ENCODE measurements at places on chromosomes 7 and 10.

DNA sequence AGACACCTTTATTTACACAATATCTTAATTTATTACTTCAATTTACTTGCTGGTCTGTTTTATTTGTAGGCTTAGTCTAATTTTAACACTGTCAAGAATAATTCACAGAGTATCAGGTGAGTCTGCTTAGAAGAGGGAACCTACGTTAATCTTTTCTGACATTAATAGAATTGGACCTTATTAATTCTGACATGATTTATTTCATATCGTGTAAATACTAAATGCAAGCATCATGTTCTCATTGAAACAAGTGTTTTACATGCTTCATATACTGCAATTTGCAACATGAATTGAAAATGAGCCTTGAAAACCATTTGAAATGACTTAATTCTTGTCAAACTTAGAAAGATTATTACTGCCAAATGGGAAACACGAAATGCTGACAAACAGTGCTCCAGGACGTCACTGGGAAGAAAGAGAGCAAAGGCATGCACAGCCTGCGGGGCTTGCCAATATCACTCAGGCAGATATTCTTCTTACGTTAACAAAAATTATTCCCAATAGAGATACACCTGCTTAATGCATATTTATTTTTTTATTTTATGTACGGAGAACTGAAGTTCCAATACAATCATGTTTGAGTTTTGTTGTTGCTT lies 282.0 kb upstream of the AKR1E2 start:
- DNase-seq, result no peak
- H3K4me1 ChIP-seq, result no peaks in the 10 kb centered on the region
- H3K27me3 ChIP-seq, result no peaks in the 10 kb centered on the region
- no peaks in the 10 kb centered on the region for H3K36me3 ChIP-seq

DNA sequence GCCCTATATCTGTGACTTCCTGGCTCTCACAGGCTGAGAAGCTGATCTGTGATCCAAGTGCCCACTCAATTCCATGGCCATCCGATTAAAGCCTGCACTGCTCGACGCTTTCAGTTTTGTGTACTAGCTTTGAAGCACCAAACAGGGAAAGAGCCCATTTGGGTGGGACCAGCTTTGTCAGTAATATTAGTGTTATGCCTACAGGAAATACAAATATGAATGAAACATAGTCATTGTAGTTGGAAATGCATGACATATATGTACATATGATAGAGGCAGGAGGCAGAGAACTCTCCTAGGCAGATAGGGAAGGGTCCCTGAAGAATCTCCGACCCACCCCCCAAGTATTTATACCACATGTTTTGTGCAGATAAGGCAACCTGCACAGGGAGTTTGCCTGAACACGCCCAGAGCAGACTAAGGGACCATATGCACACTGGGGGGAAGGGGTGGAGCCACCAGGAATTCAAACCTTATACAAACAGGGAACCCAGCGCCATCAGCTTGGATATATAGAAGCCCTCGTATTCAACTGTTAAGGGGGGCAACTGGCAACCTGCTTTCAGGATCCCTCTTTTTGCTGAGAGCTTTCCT lies 653.2 kb downstream of the PARD3 start:
- no peaks in the 10 kb centered on the region for H3K36me3 ChIP-seq
- DNase-seq, result no peak
- no peak overlapping the region for H3K4me3 ChIP-seq
- no peak overlapping the region for H3K27ac ChIP-seq
- H3K27me3 ChIP-seq, result no peaks in the 10 kb centered on the region
- H3K4me1 ChIP-seq, result peaks cover 50% of the 10 kb centered on the region

DNA sequence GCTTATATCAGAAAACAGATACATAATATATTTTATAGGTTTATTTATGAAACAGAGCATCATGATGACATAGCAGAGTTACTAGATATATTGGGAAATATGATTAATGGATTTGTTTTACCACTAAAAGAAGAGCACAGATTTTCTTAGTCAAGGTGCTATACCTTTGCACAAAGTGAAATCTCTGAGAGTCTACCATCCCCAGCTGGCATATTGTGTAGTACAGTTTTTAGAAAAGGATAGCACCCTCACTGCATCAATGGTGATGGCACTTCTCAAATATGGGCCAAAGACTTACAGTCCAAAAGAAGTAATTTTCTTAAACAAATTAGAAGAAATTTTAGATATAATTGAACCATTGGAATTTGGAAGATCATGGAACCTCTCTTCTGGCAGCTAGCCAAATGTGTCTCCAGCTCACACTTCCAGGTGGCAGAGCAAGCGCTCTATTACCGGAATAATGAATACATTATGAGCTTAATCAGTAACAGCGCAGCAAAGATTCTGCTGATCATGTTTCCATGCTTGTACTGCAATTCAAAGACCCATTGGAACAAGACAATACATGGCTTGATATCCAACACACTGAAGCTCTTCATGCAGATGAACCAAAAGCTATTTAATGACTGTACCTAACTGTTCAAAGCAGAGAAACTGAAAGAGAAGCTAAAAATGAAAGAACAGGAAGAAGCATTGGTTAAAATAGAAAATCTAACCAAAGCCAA lies 21.9 kb upstream of the CREB3L2 start:
- no peak overlapping the region for H3K4me3 ChIP-seq
- H3K36me3 ChIP-seq, result no peaks in the 10 kb centered on the region
- no peak for DNase-seq
- H3K27me3 ChIP-seq, result no peaks in the 10 kb centered on the region
- H3K27ac ChIP-seq, result no peak overlapping the region

DNA sequence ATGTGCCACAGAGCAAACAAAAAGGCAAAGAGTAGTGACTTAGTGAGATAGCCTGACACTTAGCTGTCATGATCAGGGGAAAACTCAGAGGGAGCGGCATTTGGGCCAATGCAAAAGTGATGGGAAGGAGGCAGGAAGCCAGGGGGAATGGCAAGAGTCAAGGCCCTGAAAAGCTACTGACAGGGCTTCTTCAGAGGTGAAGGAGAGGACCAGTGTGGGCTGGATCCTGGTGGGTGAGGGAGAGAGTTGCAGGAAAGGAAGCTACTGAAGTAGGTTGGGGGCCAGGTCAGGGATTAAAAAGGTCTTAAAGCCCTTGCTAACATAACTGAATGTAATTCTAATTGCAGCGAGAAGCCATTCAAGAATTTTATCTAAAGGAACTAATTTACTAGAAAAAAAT lies 117.0 kb downstream of the AASS start:
- DNase-seq, result no peak
- H3K27ac ChIP-seq, result no peak overlapping the region
- H3K27me3 ChIP-seq, result no peaks in the 10 kb centered on the region
- no peak overlapping the region for H3K4me3 ChIP-seq
- no peaks in the 10 kb centered on the region for H3K4me1 ChIP-seq

- DNase-seq, result no peak
- H3K4me3 ChIP-seq, result peak overlapping the region; percentile 49
- H3K36me3 ChIP-seq, result no peaks in the 10 kb centered on the region
- H3K27me3 ChIP-seq, result peaks cover 8% of the 10 kb centered on the region
- no peak overlapping the region for H3K27ac ChIP-seq
Observed at GRCh38 chr7:158957921-158958491, 101.6 kb downstream of the DYNC2I1 start.

DNA sequence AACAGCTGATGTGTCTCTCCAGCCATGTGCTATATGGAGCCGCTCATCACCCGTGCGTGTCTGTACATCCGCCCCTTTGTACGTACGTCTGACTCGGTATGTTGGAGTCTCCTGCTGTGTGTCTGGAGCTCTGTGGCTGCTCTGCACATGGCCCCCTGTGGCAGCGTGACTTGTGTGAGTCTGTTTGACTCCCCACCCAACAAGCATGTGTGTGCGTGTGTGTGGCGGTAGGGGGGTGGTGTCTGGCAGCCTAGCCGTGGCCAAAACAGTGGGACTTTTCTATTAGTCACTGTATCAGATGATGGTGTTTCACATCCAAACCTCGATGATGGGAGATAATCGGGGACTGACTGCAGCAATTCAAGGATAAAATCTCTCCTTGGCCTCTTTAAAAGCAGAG lies 94.1 kb downstream of the COL13A1 start:
- H3K36me3 ChIP-seq, result no peaks in the 10 kb centered on the region
- H3K4me1 ChIP-seq, result no peaks in the 10 kb centered on the region
- peaks cover 3% of the 10 kb centered on the region for H3K27me3 ChIP-seq
- H3K27ac ChIP-seq, result no peak overlapping the region

GRCh38 chr10:85849315-85849714 lies 517.3 kb downstream of the GRID1 start:
- DNase-seq, result no peak
- no peaks in the 10 kb centered on the region for H3K4me1 ChIP-seq
- no peaks in the 10 kb centered on the region for H3K27me3 ChIP-seq
- no peak overlapping the region for H3K27ac ChIP-seq

DNA sequence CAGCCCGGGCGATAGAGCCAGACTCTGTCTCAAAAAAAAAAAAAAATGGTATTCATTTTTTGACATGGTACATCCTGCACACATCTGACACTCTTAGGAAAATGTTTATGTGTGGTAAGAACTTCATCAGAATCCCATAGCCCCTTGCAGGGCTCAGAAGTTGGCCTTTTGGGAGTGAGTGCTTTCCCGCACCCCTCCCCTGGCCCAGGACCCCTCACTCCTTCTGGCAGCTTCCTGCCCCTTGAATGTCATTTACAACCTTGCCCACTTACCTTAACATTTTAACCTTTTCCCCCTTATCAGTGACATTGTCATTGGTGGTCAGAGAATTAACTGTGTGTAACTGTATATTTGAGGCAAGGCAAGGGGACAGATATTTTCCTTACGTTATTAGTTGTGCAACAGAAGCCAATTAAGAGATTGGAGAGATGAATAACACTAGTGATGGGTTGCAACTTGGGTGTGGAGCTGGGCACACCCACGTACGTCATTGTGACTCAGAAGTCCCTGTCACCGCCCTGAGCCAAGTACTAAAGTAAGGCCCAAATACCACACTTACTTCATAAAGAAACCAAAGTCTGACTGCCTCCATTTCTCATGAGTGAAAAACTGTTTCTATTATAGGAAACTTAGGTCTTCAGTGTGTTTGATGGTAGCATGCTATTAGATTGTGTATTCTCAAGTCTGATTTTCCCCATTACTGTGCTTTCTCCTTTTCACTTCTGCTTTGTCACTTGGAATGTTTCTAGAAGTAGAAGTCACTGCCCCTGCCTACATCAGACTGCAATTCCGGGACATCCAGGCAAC lies 31.6 kb downstream of the OGDH start:
- no peaks in the 10 kb centered on the region for H3K36me3 ChIP-seq
- no peak overlapping the region for H3K4me3 ChIP-seq
- no peak overlapping the region for H3K27ac ChIP-seq
- no peaks in the 10 kb centered on the region for H3K27me3 ChIP-seq
- peaks cover 45% of the 10 kb centered on the region for H3K4me1 ChIP-seq
- no peak for DNase-seq

- H3K4me1 ChIP-seq, result no peaks in the 10 kb centered on the region
- no peak overlapping the region for H3K27ac ChIP-seq
- no peaks in the 10 kb centered on the region for H3K36me3 ChIP-seq
Observed at GRCh38 chr7:116577320-116577871, 52.6 kb downstream of the CAV1 start.

- no peaks in the 10 kb centered on the region for H3K4me1 ChIP-seq
- H3K27me3 ChIP-seq, result no peaks in the 10 kb centered on the region
- no peak overlapping the region for H3K4me3 ChIP-seq
- DNase-seq, result no peak
- no peak overlapping the region for H3K27ac ChIP-seq
- H3K36me3 ChIP-seq, result no peaks in the 10 kb centered on the region
Observed at GRCh38 chr7:85178531-85179298, 8.1 kb downstream of the SEMA3D start.

DNA sequence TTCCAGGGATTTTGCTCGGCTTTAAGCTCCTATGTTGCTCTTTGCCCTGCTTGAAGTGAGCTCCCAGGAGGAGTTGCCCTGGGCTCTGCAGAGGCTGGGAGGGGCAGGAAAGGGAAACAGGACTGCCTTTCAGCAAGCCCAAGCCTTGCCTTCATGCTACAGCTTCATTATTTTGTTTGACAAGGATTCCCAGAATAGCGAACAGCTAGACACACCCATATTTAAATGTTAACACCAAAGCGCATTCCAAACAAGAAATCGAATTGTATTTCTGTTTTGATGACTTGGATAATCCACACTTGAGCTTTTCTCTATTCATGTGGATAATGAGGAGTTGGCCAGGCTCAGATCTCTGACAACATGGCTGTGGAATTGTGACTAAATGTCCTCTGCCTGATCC lies 6.3 kb downstream of the KIAA1217 start:
- H3K36me3 ChIP-seq, result peaks cover 8% of the 10 kb centered on the region
- no peak overlapping the region for H3K4me3 ChIP-seq
- H3K27ac ChIP-seq, result no peak overlapping the region
- H3K27me3 ChIP-seq, result no peaks in the 10 kb centered on the region
- DNase-seq, result no peak

GRCh38 chr10:51073453-51074237 lies 642 bp upstream of the PRKG1 start:
- peaks cover 9% of the 10 kb centered on the region for H3K4me1 ChIP-seq
- H3K36me3 ChIP-seq, result no peaks in the 10 kb centered on the region
- H3K27ac ChIP-seq, result no peak overlapping the region
- no peak for DNase-seq

GRCh38 chr10:124802313-124802675 lies 675 bp downstream of the ABRAXAS2 start:
- H3K4me3 ChIP-seq, result peak overlapping the region; percentile 99
- H3K27ac ChIP-seq, result peak overlapping the region; percentile 73
- no peak for DNase-seq
- H3K36me3 ChIP-seq, result no peaks in the 10 kb centered on the region

- H3K4me3 ChIP-seq, result no peak overlapping the region
- no peak for DNase-seq
- H3K27ac ChIP-seq, result no peak overlapping the region
Observed at GRCh38 chr7:43628431-43628830, 45.5 kb downstream of the STK17A start.

Data from HepG2 (cell line).